ENCODE measurements at places on chromosomes 12 and 14. TPM values are rescaled to one million over a fixed set of nuclear protein-coding genes. Genes with fewer than 3 reads are reported as not detected.

DNA sequence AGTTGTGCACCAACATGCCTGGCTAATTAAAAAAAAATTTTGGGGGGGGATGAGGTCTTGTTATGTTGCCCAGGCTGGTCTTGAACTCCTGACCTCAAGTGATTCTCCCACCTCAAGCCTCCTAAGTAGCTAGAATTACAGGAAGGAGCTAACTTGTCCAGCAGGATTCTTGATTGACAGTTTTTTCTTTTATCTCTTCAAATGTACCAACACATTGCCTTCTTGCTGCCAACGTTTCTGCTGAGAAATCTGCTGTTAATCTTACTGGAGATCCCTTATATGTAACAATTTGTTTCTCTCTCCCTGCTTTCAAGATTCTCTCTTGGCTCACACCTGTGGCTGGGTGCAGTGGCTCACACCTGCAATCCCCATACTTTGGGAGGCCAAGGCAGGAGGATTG, 22.4 kb upstream of the MARK3 start:
- DNase-seq: no peak

GRCh38 chr12:43742106-43742505, 16.5 kb downstream of the PUS7L start:
- DNase-seq: no peak

- no peak for DNase-seq
These were observed 109.9 kb downstream of the CALM1 start for GRCh38 chr14:90506748-90507147.

DNA sequence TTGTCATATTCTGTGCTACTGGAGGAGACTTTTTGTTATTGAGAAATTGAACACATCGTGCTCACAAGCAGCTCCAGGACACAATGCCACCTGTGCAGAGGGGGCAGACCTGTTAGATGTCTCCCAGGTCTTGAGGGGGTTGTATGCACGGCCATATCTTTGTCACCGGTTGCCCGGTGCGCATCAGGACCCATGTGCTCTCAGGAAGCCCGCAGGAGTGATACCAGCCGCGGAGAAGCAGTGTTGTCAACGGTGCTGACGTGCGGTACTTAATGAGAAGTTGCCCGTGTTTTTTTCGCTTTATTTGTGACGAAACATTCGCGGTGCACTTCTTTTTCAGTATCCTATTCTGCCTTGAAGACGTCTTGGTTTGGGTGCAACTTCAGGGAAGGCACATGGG, 128.2 kb upstream of the RTL1 start:
- DNase-seq: no peak

The PAPLN gene
- total RNA-seq: 1.8 TPM

The RASAL1 gene
- total RNA-seq: not detected
